ENCODE measurements at places on chromosomes 5 and 9.
A peak's percentile ranks its signal among the peaks of the same experiment; 100 is the strongest.

DNA sequence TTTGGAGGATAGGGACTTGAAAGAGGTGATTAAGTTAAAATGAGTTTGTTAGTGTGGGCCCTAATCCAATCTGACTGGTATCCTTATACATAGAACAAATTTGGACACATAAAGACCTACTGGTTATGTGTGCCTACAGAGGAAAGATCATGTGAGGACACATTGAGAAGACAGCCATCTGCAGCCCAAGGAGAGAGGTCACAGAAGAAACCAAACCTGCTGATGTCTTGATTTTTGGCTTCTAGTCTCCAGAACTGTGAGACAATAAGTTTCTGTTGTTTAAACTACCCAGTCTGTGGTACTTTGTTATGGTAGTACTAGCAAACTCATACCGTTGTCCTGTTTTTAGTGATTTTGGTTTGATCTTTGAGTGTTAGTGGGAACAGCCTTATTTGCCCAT, 18.3 kb downstream of the RNF180 start:
- DNase-seq, result no peak

- no peak for DNase-seq
These were observed 154.2 kb upstream of the IRX4 start for GRCh38 chr5:2036885-2037284.

GRCh38 chr9:32431940-32432555, 47.6 kb downstream of the ACO1 start:
- peak; percentile 17 for DNase-seq

DNA sequence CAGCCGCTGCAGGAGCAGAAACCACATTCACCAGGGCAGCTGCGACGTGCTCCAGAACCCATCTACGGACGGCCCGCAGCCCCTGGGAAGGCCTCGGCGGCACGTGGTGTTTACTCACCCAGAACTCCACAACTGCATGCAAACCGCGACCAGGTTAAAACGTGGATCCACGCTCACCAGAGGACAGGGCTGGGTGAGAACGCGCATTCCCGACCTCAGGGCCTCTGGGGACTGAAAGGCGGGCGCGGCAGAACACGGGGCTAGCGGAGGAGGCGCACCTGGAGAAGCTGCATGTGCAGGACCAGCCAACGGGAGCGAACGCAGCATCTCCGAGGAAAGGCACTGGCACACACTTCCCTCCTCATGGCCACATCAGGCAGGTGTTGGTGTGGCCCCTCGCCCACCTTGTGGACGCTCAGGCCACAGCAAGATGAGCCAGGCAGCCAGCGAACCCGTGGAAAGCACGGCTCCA, 24.0 kb upstream of the CAMSAP1 start:
- no peak for DNase-seq

DNA sequence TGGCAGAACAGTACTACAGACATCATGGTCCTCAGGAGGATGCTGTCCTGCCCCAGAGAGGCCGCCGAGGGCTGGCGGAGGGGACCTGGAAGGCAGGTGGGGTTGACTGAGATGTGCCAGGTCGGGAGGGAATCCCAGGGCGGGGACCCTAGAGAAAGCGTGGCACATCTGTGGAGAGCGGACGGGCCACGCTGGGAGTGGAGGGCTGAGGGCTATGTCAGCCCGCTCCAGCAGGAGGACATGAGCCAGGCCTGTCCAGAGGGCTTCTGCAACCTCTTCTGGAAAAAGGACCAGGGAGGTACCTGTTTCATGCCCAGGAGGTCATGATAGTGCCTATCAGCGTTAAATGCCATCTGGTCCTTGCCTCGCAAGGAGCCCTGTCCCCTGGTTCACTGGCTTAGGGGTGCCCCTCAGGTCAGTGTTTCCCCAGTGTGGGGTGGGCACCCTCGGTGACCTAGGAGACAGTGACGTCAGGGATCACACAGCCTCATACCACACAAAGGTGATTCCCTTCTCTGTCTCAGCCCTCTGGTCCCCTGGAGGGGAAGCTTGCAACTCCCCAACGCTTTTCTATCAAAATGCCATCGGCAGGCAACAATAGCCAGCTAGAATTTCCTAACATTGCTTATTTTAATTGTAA, 103.6 kb upstream of the IER5L start:
- DNase-seq, result no peak
